AG08395 (cell line): ENCODE measurements at places on chromosomes 1 and 21.

GRCh38 chr1:243799908-243800307 is 50.1 kb downstream of the AKT3 start:
- no peak for DNase-seq

DNA sequence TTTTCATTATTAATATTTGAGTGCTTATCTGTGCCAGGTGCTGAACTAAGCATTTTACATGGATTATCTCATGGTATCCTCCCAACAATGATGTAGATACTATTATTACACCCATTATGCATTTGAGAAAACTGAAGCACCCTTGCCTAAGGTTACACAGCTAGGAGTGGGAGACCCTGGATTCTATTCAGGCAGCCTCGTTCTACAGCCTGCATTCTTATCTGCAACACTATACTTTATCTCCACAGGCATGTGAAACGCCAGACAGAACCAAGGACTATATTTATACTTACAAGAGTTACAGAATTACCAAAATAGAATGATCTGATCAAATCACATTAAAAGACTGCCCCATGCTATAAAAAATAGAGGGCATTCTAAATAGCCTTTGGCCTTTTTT is 22.4 kb downstream of the LPAR3 start:
- DNase-seq: no peak

- no peak for DNase-seq
Observed at GRCh38 chr1:154270833-154271232, 1.6 kb upstream of the HAX1 start.

DNA sequence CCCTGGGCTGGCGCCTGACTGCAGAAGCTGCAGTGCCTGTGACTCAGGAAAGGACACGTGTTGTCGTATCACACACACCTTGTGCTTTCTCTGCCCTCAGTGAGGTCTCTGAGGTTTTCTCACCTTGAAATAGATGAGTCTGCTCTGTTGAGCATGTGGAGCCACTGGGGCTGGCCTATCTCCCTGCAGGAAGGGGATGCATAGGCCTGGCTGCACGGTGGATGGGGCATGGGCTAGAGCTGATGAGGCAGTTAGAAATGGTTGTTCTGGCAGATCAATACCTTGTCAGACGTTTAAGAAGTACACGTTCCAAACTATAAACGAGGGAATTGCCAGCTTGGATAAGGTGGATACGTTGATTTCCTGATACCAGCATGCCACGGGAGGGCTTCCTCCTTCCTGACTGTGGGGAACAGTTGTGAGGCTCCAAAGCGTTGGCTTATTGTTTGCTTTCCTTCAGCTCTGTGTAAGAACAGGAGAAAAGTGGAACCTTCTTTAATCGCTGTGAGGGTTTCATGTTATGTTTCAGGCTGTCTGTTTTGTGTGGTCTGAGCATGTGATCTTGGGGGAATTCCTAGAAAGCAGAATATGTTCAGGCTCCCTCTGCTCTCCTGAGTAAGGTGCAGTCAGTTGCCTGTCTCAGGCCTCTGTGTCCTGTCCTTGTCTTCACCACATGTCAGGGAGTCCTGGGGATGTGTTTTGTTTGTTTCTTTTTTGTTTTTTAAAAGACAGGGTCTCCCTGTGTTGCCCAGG is 44.8 kb downstream of the PCNT start:
- no peak for DNase-seq

GRCh38 chr21:19433623-19434022 is 1030.0 kb upstream of the TMPRSS15 start:
- DNase-seq: no peak

DNA sequence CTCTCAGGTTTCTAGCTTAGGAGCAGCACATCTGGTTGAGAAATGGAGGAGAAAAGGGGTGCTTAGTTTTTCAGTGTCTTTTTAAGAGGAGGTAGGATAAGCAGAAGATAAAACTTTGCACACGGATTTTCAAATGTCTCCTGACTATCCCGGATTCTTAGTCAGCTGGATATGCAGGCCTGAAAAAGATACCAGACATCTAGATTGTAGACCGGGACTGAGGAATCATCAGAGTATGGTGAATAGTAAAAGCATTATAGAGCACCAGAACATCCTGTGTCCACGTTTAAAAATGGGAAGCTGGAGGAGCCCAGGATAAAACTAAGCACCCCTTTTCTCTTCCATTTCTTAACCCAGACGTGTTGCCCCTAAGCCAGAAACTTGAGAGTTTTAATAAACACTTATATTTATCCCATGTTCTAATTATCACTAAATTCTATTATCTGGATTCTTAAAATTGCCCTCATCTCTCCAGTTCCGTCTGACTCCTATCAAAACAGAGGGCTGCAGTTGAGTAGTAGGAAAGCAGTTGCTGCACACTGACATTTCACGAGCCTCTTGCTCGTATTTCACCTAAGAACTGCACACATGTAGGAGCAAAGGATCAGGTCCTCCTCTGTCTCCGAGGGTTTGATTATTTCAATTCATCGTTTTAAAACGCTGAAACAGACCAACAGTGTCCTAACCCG is 609 bp downstream of the PIGK start:
- peak; percentile 12 for DNase-seq

DNA sequence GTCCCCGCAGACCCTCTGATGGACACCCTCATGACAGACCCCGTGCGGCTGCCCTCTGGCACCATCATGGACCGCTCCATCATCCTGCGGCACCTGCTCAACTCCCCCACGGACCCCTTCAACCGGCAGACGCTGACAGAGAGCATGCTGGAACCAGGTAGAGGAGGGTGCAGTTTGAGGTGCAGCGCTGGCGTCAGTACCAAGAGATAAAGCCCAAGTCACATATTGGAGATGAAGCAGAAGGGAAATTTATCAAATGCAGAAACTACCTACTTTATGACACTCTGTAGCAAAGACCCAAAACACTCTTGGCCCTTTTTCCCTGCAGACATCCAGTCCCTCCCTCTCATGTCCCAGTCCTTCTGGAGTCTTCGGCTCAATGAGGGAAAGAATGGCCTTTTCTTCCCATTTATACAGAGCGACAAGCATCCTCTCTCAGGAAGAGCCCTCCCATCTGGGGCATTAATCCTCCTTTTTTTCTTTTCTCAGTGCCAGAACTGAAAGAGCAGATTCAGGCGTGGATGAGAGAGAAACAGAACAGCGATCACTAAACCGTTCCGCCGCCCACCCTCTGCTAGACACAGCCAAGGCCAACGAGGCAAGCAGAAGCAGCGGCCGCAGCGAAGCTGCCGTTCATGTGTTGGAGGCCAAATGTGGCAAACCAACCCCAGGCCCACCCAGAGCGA is 30.8 kb upstream of the KIF1B start:
- DNase-seq: no peak

- DNase-seq: no peak
Observed at GRCh38 chr1:211912038-211912437, 81.5 kb upstream of the LPGAT1 start.

DNA sequence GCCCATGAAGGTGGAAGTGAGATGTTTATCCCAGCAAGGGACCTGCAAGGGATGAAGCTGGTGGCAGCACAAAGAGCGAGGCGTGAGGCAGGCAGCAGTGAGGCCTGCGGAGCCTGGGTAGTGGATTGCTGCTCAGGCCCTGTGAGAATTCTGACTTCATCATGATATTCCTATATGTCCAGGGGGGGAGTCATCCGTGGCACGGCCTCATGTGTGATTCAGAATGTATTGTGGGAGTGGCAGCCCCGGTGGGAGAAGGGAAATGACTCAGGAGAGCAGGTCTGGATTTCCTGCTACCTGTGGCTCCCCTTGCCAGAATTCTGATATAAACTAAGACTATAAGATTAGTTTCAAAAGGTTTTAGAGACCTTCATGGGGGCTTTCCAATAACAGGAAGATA is 240.9 kb downstream of the CAMTA1 start:
- no peak for DNase-seq

GRCh38 chr1:101071470-101071891 is 45.9 kb upstream of the DPH5 start:
- DNase-seq: no peak

GRCh38 chr1:14850563-14850962 is 252.1 kb downstream of the KAZN start:
- DNase-seq: no peak

DNA sequence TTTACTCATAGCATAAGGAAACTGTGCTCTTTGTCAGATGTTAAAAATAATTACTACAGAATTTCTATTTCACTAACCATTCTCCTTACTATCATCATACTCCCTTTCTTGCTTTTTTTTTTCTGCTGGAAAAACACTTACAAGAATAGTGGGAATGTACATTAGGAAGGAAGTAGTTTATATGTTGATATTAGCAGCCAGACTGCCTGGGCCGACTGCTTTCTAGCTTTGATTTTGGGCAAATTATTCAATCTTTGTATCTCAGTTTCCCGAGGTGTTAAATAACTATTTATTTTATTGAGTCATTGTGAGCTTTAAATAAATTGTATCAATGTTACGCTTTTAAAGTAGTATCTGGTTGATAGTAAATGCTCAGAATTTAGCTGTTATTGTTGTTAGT is 122.4 kb downstream of the USP25 start:
- DNase-seq: no peak

GRCh38 chr1:20151906-20152598 is 12.9 kb downstream of the PLA2G2F start:
- peak; percentile 94 for DNase-seq

DNA sequence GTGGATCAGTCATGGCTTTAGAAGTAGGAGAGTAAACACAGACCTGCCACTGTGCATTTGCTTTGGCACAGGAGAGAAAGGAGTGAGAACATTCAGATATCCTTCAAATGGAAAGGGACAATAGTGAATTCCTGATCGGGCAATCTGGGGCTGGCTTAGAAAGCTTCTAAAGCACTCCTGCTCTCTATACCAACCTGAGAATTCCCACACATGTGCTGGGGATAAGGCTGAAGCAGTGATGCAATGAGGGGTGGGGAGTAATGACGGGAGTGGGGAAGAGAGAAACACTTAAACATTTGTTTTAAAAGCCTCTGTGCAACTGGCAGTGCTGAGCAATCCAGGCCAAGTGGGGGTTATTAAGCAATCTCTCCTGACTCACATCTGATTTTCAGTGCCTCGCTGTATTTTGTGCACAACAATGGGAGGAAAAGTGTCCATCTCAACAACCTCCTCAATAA is 108.8 kb downstream of the KIAA0319L start:
- peak; percentile 90 for DNase-seq

- no peak for DNase-seq
Observed at GRCh38 chr1:162732094-162732493, 58.4 kb upstream of the HSD17B7 start.

DNA sequence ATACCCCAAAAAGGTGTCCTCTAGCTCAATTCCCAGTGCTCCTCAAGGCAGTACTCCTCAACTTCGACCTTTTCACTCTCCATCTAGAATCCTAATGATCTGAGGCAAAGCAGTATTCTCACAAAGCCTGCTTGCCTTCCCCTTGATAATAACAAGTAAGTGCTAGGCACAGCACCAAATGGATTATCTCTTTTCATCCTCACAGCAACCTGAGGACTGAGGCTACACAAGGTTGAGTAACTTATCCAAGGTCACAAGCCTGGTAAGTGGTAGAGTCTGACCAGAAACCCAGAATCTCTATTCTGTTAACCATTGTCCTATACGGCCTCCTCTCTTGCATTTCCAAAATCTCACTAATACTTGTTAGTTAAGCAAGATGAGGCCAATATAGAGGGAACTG is 5.1 kb downstream of the SYDE2 start:
- DNase-seq: no peak

DNA sequence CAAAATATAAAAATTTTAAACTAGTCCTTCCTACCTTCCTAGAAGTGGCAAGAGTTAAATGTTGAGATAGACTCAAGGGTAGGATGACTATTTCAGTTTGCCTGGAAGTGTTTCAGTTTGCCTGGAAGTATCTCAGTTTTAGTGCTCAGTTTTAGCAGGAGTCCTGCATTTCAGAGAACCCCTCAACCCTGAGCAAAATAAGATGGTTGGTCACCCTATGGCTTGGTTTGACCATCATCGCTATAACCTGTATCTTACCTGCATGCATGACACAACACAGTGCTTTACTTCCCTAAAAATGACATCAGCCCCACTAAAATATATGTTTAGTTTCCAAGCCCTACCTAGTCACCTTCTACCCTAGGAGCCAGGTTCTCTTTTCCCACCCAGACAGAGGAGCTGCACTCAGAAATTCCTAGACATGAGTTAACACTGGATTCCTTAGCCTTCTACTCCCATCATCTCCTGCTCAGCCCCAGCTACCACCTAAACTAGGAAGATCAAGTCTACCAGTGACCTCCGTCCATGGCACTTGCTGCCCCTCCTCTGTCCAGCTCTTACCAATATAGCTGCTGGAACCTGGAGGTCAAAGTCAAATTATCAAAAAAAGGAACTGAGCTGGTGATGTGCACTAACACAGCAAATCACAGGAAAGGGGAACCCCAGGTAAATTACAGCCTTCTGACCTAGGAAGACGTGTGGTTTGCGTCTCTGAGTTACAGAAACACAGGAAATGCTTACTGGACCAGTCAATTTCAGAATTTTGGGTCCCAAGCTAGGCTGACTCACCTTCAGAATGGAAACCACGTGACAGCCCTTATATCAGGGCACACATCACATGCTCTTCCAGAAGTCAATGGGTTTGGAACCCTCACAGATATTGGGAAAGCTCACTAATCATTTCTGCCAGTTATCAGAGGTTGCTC is 2.2 kb upstream of the G0S2 start:
- DNase-seq: no peak

DNA sequence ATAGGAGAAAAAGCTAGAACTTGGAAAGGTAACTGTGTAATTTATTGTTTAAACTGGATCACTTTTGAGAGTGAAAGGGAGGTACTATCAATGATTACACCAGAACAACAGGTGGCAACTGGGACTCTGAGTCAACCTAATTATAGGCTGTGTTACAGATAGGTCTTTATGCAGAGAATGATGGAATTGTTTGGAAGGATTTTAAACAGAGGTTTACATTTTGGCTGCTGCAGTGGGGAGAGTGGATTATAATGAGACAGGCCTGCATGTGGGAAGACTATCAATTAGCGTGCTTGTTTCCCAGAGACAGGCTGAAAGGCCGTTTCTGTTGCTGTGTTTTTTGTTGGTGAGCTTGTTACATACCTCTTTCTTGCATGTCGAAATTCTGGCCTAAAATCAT is 432.9 kb downstream of the PLA2G4A start:
- DNase-seq: no peak

GRCh38 chr1:9825093-9826074 is 1.6 kb upstream of the CLSTN1 start:
- DNase-seq: peak; percentile 72

GRCh38 chr1:245874942-245875580 is 632.0 kb downstream of the SMYD3 start:
- DNase-seq: peak; percentile 80

DNA sequence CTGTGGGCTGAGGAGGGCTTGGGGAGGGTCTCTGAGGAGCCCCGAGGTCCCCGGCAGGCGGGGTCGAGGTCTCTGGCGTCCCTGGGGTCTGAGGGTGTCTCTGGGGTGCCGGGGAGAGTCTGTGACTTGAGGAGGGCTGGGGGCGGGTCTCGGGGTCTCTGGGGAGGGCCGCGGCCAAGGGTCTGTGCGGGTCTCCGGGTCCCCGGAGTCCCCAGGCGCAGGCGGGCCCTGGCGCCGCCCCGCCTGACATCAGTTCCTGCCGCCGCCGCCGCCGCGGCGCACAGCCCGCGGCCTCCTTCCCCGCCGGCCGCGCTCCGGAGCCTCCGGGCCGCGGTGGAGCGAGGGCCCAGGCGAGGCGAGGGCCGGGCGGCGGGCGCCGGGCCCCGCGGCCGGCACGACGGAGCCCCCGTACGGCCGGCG is at the start of gene PLEKHM2:
Gene PLEKHM2 (plus strand): TSS at position 279 of the 420 bp plus-strand sequence. CDS start 239 bp downstream, outside the sequence.
- DNase-seq: peak; percentile 62
